ENCODE measurements at places on chromosomes 5 and 9.

GRCh38 chr9:128169925-128170324 lies 9.9 kb downstream of the BBLN start:
- DNase-seq: no peak

DNA sequence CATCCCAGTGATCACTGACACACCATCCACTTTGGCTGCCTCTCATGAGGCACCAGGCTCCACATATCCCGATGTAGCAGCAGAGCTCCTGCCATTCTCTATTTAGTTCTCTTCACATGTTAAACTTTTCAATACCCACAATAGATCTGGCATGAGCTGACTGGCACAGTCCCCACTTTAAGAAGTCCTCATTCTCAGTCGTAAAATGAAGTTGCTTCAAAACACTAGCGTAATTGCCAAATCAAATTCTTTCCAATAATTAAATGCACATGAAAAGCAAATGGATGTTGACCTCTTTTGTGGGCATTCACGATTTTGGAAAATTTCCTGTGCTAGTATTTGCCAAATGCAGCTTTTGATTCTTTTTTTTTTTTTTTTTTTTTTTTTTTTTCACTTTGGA lies 32.4 kb downstream of the HAPLN1 start:
- no peak for DNase-seq

- DNase-seq: no peak
These were observed 7.2 kb upstream of the ABLIM3 start for GRCh38 chr5:149133795-149134777.

DNA sequence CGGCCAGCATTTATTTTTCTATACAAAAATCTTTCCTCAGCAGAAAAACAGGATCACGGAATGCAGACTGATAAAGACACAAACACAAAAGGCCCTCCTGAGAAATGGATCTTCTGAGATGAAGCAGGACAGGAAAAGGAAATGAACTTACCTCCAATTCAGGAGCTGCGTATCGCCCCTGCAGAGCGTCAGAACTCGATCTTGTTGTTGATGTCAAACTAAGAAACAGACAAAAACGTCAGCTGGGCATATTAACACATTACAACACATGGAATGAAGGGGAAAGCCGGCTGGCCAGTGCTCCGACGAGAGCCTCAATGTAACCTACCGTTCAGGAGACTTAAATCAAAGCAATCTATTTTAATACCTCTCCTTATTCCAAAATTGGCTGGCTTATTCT lies 105.1 kb downstream of the SERINC5 start:
- DNase-seq: no peak

GRCh38 chr5:72790186-72790585 lies 26.3 kb upstream of the TNPO1 start:
- DNase-seq: no peak

DNA sequence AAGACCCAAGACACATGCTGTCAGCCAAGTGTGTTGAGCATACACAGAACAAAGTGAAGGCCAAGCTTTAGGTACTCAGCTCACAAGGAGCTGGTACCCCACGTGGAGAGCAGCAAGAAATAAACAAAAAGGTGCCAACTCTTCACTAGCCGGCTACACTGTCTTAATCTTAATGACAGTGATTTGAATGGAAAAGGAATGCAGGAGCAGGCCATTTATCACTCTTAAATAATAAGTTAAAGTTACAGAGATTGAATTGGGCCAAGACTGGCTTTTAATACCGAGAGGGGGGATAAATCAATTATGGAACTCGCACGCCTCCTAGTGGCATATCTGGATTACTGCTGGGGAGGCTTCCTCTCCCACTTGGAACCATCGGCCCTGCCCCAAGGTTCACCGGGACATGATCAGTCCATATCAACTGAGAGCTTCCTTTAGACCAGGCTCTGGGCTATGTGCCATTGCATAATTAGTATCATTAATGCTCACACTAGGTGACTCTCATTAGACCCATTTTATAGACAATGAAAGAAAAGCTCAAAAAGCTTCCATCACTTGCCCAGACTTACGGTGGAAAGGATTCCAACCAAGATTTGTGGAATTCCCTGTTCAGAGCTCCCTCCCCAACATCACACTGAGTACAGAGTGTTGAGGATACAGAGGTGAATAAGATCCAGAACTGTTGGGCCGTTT lies 94.0 kb downstream of the ACTL7B start:
- DNase-seq: peak; percentile 3

DNA sequence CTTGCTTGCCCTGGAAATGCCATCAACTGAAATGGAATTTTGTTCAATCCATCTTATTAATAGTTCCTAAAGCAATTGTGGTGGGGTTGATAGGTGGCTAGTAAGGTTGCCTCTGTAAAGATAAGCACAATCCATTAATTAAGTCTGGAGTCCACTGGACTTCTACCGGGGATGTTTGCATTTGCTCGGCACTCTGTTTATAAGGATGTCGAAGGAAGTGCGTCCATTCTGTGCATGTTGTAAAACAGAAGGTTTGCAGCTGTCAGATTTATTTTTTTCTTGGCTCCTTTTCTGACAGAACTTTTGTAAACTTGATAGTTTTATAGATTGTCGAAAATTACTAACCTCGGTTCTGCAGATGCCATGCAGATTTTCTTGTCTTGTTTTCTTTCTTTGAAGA lies 12.8 kb upstream of the TNFAIP8 start:
- DNase-seq: no peak

GRCh38 chr5:67015541-67016191 lies 180.9 kb downstream of the CD180 start:
- DNase-seq: no peak

DNA sequence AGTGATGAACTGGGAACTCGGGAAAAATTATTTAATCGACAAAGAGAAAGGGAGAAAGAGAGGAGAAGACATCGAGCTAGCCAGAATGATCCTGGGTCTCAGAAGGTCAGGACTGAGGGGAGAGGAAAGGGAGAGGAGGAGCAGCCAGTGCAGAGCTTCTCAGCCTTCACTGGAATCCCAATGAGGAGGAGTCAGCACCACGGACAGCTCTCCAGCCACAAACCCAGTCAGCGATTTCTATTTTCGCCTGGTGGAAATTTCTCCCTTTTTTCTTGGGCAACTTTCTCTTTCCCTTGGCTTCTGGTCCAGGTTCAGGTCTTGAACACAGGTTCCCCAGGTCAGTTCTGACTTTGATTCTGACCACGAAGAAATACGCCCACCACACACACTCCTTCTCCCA lies 1.6 kb upstream of the BRINP1 start:
- no peak for DNase-seq

GRCh38 chr5:144060598-144060997 lies 109.9 kb downstream of the YIPF5 start:
- no peak for DNase-seq

DNA sequence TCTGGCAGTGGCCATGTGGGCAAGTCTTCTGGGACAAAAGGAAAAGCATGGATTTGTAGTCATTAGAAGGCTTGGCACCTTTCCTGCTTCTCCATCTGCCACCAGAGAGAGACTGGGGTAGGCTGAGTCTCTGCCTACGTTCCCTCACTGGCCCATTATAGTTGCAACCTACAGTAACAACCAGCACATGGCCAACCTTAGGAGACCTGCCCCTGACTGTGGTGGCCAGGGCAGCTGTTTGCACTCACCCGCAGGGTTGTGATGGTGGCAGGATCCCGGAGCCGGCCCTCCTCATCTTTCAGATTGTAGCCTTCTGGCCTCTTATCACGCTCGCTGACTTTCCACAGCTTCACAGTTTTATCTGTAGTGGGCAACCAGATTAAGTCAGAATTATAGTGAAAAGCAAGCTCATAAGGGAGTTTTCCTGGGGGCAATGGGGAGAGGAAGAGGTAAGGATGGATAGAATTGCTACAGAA lies 174.9 kb upstream of the GPR151 start:
- no peak for DNase-seq

DNA sequence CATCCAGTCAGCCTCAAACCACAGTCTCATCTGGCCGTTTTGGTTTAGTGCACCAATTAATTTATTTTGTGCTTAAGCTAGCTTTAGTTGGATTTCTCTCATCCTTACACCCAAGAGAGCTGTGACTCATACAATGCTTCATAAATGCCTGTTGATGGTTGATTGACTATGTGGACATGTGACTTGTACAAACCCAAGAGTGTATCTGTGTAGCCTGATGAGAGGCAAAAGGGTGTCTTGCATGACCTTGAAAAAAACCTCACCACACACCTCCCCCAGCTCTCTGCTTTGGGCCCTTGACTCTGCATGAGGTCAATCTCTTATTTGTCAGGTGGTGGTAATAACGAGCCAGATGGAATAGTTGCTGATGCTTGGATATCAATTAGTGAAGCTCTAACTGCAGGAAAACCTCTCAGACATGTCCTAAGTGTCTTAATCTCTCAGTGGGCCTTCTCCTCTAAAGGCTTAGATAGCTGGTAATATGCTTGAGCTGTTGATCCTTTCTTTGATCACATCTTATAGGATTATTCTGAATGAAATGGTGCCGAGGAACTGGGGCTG lies 10.6 kb upstream of the GLRA1 start:
- DNase-seq: no peak

DNA sequence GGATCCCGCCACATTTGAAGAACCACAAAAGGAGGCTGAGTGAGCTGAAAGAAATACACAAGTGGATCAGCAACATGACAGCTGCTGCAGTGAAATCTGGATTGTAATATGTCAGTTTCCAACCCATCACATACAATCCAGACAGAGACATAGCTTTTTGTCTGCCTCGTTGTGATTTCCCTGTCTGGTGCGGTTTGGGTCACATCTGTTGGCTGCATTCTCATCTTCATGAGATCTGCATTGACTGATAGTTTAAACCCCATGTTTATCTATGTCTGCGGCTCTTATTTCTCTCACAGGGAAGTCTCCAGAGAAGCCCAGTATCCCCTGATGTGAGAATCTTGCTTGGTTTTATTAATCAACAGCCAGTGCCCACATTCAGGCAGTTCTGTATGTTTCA lies 403.1 kb upstream of the ZNF608 start:
- DNase-seq: no peak

GRCh38 chr5:84590629-84591028 lies 205.9 kb upstream of the EDIL3 start:
- DNase-seq: no peak

- no peak for DNase-seq
These were observed 120.4 kb downstream of the ZNF462 start for GRCh38 chr9:106983346-106983745.

GRCh38 chr9:20570087-20570486 lies 52.2 kb downstream of the MLLT3 start:
- no peak for DNase-seq

- DNase-seq: no peak
These were observed 132.9 kb upstream of the CHD1 start for GRCh38 chr5:99061711-99062110.

DNA sequence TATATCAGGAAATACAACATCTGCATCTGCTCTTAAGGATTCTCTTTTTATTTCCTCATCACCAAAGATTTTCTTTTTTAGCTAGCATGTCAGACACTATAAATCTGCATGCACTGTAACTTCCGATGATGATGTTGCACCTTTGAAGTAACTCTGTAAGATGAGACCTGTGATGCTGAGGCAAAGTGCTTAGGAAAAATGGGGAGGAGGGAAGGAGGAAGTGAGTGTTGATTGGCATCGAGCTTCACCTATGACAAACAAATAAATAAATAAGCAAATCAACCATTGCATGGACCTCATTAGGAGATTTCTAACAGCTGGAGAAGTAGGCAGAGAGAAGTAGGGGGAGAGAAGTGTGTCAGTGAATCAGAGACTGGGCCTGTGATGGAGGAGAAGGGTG lies 52.6 kb downstream of the ENC1 start:
- DNase-seq: no peak

DNA sequence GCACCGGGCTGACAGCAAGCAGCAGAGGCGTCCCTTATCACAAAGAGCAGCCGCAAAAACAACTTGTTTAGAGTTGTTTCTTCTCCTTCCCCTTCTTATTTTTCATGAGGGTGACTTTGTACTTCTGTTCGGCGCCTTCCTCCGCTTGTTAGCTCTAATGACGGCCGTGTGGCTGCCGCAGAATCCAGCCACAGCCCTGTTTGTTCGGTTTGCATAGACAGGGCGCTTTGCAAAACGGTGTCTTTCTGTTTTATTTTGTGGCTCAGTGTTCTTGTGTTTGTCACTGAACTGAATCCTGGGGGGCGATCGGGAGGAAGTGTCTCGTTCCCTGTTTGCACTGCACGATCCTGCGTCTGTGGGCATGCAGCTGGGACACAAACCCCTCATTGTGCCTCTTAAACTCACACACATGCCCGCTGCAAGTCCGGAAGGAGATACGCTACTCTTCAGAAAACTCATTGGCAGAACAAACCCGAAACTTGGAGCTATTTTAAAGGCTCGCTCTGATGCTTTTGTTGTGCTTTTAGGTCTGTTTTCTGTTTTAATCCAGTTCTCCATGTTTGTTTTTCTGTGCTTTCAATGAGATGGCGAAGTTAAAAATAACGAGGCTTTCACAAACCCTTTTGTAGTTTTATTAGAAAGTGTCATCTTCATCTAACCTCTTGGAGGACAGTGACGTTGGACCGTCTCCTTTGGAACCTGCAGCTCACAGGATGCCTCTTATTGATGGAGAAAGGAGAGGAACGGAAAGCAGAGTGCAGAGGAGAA lies 213.9 kb downstream of the IRX2 start:
- DNase-seq: no peak

Measured in stimulated activated CD8-positive, alpha-beta memory T cell treated with anti-CD3 and anti-CD28 coated beads, Interleukin-2, amount 100 ng/mL, for 48 hours (primary cell).